ENCODE measurements at places on chromosomes 6 and 20.

GRCh38 chr6:40693768-40694167, 106.6 kb upstream of the LRFN2 start:
- DNase-seq = no peak

GRCh38 chr6:31479933-31480535, 17.9 kb upstream of the MICB start:
- no peak for DNase-seq

GRCh38 chr20:36957875-36958667, 6.6 kb upstream of the SAMHD1 start:
- DNase-seq = no peak

GRCh38 chr6:163793011-163793983, 378.8 kb downstream of the QKI start:
- no peak for DNase-seq

DNA sequence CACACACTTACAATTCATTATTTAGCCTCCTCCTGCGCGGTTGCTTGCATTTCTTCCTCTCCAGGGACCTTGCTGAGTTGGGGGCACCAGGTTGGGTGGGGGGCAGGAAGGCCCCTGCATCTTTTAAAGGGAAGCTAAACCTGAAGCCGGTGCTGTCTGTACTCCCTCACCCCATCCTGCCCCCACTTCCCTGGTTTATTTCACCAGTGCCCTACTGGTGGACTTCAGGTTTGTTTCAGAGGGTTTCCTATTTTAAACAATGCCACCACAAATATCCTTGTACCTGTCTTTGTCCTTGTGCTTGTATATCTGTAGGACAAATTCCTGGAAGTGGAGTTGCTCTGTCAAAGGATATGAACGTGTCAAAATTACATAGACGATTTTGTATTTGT, 21.0 kb downstream of the PTK7 start:
- DNase-seq = no peak

DNA sequence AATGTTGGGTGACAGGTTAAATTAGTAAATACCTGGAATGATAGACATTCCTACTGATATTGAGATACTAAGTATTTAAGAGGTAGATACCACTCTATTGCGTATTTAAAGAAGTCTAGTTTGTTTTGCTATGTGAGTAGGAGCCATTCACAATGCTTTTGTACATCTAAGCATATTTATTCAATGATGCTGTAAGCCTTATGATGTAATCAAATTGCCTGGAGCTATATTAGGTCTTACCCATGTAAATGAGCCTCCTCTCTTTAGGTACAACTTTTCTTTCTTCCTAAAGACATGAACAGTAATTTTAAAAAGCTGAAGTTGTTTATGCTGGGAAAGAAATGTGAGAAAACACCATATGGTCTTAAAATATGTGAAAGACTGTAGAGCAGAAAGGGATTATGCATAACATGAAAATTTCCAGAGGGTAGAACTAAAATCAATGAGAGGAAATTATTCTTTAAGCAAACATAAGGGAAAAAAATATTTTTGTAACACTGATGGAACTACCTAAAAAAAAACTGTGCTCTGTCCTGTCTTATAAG, 526.7 kb downstream of the EPHA7 start:
- DNase-seq = no peak

DNA sequence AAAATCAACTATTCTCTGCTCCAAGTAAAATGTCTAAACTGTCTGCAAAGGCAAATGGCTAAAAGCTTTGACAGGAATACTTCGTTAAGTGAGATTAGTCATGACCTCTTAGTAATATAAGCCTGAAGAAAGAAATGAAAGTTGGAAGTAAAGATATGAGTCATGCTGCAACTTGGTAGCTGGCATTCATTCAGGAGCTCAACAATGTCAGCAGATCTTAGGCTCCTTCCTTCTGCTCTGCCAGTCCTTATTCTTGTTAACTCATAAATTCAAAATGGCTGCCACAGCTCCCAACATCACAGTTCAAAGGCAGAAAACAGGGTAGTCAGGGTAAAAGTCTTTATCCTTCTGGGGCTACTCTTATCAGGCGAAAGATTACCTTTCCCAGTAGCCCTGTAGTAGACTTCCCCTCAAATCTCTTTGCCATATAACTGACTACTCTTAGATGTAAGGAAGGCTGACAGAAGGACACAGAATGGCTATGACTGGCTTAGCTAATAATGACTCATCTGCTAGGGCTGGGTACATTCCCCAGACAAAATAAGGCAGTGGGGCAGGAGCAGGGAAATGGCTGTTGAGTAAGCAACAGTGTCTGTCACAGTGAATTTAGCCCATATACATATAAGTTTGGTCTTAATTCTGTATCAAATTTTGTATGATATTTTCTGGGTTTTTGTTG, 24.4 kb upstream of the C6orf62 start:
- no peak for DNase-seq

GRCh38 chr20:3039426-3039825, 4.0 kb upstream of the GNRH2 start:
- DNase-seq = no peak

GRCh38 chr6:168227840-168228239, 91.7 kb downstream of the DACT2 start:
- no peak for DNase-seq

DNA sequence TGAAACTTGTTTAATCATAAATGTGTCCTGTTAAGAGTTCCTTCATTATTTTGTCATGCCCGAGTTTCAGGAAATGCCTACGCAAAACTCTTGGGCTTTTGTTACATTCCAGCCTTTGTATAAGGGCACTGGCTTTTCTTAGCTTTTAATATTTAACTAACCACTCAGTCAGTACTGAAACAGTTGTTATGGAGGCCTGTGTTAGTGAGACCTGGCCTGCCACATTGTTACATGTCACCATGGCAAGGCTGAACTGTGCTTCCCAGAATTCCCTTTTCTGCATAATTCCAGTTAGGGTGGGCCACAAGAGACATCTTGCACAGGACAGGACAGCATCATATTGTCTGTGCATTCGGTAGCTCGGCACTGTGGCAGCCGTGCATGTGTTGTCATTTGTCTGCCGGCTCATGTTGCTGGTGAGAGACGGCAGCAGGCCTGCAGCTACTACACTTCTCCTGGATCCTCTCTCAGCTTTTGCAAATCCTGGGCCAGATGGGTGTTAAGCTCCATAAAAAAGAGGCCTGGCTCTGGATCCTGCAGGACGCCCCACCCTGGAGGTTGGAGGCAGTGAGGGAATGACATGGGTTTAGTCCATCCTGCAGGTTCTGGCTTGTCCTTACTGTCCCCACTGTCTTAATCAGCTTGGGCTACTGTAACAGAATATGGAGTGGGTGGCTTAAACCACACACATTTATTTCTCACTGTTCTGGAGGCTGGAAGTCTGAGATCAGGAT, 128.8 kb upstream of the DTNBP1 start:
- DNase-seq = no peak

DNA sequence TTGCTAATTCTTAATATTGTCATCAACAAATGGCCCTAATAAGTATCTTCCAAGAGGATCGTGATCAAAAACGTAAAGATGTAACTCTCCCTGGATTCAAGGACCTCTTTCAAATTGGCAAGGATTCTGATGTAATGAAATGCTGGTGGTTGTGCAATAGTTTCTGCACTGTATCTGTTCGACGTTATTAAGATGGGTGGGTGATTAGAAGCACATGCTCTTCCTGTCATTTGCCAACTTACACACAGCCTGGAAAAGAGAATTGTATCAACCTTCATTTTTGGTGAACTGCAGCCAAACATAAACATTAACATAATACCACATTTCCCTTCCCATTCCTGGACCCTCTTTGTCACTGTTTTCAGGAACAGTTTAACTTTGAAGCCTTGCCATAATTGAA, 9.8 kb downstream of the FOXQ1 start:
- DNase-seq = no peak

DNA sequence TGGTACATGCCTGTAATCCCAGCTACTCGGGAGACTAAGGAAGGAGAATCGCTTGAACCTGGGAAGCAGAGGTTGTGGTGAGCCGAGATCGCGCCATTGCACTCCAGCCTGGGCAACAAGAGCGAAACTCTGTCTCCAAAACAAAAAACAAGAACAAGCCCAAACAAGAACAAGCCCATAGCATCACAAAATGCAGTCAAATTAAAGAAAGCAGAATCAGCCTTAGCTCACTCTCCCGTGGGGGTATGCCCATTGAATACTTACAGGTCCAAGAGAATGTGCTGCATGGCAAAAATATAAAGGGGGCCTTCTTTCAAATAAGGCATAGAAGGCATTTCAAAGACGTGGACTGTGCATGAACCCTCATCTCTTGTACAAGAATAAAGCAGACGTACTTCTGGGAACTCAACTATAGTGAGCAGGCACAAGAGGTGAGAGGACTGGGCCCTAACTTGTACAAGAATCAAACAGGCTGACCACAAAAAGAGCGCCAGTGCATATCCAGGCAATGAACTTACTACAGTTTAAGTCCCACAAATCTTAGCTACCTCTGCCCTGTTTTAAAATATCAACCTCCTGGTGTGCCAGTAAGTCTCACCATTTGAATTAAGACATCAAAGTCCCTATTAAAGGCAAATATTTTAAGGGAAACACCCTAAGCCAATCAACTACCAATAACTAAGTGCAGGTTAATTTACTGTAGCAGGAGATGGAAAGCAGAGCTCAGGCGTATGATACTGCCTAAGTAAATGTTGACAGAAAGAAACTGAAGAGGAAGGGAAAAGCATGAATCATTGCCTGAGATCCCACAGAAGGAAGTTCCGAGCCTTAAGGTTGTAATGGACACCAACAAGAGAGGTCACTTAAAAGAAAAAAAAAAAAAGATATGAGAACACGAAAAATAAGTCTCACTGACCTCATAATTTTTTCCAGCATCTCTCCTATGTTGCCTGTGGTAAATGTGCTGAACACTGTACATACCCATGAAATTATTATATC, 37.4 kb downstream of the TOMM6 start:
- DNase-seq = no peak

DNA sequence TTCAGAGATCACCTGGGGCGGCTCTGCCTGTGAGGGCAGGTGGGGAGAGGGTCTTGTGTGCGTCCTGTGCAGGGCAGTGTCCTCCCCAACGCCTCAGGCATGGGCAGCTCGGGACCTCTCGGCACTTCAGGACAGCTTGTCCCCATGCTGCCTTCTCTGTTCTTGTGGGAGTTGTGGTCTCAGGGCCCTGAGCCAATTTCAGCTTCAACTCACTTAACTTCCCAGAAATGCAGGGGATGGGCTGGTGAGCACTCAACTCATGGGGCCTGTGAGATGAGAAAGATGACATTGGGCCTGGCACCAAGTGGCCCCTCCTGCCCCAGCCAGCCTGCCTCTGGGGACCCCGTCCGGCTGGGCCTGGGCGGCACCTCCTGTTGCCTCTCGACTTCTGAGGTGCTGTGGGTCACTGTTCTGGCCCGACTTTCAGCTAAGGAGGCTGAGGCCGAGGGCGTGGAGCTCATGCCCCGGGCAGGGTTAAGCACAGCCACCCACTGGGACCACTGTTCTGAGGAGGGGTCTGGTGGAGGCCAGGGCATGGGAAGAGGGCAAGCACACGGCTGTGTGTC, 6.7 kb downstream of the RGS19 start:
- no peak for DNase-seq

DNA sequence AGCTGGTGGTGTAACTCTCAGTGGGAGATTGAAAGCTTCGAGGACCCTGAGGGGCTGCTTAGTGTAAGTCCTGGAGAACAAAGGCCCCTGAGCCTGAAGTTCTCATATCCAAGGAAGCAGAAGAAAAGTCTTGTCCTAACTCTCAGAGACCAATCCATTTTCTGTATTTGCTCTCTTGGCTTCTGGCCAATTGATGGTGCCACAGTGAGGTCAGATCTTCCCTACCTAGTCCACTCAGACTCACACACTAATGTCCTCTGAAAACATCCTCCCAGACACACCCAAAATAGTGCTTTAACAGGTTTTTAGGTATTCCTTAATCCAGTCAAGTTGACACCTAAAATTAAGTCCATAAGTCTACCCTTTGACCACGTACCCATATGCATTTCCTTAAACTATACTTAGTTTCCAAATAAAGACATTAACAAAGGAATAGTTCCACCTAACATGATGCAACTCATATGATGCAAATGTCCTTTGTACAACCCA, 29.4 kb downstream of the ZNF292 start:
- DNase-seq = no peak

GRCh38 chr6:61909486-61909885, 376.5 kb downstream of the KHDRBS2 start:
- DNase-seq = no peak

DNA sequence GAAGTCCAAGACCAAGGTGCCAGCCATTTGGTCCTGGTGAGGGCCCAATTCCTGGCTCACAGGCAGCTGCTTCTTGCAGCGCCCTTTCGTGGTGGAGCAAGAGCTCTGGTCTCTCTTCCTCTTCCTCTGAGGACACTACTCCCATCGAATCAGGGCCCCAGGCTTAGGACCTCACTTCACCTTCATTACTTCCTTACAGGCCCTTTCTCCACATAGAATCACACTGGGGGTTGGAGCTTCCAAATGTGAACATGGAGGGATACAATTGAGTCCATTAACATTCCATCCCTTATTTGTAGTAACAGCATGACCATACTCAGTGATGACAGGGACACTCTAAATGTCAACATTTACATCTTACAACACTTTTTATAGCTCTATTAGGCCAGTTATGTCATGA, 2.3 kb downstream of the RAMACL start:
- no peak for DNase-seq

DNA sequence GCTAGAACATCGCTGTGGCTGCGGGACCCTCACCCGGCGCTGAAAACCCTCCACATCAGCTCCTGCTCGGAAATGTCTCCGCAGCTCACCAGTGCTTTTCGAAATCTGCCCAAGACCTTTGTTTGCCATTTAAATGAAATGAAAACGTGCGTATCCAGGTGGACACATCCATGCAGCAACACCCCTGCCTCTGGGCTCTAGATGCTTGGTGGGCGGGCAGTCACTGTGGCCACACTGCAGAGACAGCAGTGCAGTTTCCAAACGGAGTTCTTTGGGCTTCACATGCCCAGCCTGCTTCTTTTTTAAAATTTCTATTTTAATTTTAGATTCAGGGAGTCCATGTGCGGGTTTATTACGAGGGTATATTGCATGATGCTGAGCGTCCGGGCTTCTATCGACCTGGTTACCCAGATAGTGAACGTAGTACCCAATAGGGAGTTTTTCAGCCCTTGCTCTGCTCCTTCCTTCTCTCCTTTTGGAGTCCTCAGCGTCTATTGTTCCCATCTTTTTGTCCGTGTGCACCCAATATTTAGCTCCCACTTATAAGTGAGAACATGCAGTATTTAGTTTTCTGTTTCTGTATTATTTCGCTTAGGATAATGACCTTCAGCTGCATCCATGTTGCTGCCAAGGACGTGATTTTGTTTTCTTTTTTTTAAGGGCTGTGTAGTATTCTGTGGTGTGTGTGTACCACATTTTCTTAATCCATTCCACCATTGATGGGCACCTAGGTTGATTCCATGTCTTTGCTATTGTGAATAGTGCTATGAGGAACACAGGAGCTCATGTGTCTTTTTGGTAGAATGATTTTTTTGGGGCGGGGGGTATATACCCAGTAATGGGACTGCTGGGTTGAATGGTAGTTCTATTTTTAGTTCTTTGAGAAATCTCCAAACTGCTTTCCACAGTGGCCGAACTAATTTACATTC, 4.8 kb upstream of the TUBB2B start:
- DNase-seq = no peak

DNA sequence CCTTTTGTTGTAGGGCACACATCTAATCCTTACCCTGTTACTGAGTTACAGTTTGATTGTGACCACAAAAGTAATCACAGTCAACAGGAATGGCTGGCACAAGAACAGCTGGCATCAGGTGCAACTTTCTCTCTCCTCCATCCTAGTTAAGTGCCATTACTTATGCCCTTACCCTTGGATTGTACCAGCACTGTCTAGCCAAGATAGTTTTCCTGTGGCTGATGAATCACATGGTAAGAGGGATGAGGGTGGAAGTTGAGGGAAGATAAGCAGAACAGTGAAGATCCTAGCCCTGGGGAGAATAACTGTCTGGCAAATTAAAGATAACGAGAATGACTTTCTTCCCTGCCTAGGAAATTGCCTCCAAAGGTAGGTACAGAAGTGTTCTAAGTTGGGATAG, 42.0 kb downstream of the RNF217 start:
- no peak for DNase-seq

All from NCI-H1092 (cell line).